Mesothelial cell of epicardium (in vitro differentiated cells): ENCODE measurements at places on chromosomes 12 and 14. TPM values are rescaled to one million over a fixed set of nuclear protein-coding genes. Genes with fewer than 3 reads are reported as not detected.

ITGB7 gene
- total RNA-seq = 3.2 to 4.9 TPM (median 4.6 TPM) in 3 replicates

PPP1R1A gene
- 0.54 to 1.0 TPM (median 0.76 TPM) in 3 replicates for total RNA-seq

PRB4 gene
- total RNA-seq = not detected in 3 replicates

MBIP gene
- 41.3 to 43.5 TPM (median 41.5 TPM) in 3 replicates for total RNA-seq

FLRT2 gene
- total RNA-seq = 143 to 150 TPM (median 148 TPM) in 3 replicates

CCDC198 gene
- not detected in 3 replicates for total RNA-seq

SLCO1B1 gene
- 0.09 to 0.11 TPM in 2 of 3 replicates, not detected in the other for total RNA-seq

PLEKHD1 gene
- total RNA-seq = 0.20 to 0.24 TPM (median 0.20 TPM) in 3 replicates

OASL gene
- total RNA-seq = 0.11 TPM in 1 of 3 replicates, not detected in the others

NPAS3 gene
- 5.2 to 6.9 TPM (median 6.4 TPM) in 3 replicates for total RNA-seq

MEG3 gene
- total RNA-seq = 0.18 TPM in 1 of 3 replicates, not detected in the others

DNA sequence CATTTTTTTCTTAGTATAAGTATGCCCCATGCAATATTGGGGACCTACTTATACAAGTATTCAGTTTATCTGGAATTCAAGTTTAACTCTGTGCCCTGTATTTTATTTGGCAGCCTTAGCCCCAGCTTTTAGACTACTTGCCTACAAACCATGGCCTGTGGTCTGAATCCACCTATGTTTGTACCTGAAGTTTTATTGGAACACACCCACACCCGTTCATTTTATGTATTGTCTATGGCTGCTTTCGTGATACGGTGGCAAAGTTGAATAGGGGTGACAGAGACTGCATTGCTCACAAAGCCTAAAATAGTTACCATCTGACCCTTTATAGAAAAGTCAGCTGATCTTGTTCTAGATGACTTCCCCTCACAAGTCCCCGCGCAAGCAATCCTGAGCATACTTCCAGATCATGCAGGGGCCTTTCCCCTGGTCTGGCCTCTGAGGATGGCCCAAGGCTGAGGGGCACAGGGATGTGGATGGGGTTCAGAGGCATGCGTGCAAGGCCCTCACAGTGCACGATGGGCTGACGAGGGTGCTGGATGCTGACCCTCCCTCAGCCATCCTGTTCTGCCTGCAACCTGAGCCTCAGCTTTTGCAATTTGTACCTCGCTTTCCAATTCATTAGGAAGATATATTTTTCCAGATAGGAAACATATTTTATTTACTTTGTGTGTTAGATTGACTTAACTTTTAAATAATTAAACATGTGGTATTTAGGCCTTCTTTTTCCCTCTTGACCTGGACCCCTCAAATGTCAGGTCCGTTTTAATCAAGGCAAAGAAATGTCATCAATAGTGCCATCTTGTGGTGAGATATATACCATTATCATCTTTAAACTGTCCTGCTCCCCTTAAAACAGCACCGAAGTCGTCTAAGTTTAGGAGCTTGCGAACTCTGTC lies 527.3 kb upstream of the CCDC196 start:
- no peak for DNase-seq

DNA sequence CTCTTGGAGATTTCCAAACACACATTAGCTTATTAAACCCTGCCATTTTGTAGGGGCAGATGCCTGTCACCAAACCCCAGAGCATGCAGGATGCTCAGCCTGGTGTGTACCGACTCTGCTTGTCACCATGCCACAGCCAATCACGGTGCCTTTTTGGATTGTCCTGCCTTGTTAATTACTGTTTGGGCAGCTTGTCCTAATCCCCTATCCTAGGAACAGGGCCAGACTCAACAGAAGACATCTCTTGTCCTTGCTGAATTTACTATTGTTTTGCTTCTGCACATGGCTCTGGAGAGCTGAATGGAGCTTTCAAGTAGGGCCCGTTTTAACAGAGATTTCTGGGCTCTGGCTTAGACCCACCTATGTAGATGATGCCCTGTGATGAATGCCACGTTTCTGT lies 388.5 kb downstream of the AACS start:
- DNase-seq = no peak

DNA sequence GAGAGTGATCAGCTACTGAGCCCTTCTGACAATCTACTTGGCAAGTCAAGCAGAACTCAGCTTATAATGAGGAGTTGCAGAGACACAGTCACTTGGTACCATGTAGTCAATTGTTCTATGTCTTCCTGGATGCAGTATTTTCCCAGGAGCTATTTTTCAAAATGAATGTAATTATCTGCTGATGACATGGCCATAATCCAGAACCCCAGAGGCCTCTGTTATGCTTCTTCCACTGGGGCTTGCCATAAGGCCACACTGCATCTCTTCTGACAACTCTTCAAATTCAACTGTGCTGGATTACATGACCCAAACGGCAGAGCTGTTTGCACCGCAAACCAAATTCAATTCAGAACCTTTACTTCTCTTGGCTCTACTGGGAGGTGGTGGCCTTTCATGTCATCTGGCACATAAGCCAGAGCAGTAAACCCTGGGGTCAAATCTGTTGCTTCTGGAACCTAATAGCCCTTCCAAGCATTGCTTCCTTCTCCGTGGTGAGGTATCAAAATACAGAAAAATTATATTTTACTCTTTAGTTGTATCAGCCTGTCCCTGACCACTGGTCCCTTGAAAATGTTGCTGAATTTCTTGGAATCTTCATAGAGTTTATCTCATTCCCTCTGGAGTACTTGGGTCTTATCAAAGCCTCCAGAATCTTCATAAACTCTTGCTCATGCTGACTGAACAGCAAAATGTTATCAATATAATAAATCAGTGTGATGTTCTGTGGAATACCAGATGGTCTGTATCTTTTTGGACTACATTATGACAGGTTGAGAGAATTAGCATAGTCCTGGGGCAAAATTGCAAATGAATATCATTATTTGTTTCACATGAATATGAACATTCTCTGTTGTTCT lies 79.4 kb upstream of the DCN start:
- DNase-seq = no peak

- DNase-seq = no peak
Measured at GRCh38 chr14:55180434-55180833, 11.0 kb downstream of the DLGAP5 start.

- DNase-seq = no peak
Measured at GRCh38 chr12:117284140-117284539, 77.3 kb downstream of the NOS1 start.

DNA sequence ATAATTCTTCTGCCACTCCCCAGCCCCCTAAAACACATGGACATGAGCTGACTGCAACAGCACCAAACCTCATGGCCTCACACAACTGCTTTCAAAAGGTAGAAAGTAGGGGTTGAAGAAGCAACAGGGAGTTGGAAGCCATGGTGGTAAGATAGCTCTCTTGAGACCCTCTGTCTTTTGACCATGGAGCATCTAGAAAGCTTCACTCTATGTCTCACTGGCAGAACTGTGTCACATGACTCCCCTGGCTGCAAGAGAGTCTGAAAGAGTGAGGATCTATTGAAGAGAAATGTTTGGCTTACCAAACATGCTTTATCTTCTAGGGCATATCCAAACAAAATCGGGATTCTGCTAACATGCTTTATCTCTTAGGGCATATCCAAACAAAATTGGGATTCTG lies 142.9 kb upstream of the WSCD2 start:
- no peak for DNase-seq

GRCh38 chr14:63896278-63896720 lies 43.5 kb downstream of the SYNE2 start:
- DNase-seq = peak; percentile 30

GRCh38 chr14:68809524-68809923 lies 16.7 kb upstream of the ZFP36L1 start:
- DNase-seq = peak; percentile 21

DNA sequence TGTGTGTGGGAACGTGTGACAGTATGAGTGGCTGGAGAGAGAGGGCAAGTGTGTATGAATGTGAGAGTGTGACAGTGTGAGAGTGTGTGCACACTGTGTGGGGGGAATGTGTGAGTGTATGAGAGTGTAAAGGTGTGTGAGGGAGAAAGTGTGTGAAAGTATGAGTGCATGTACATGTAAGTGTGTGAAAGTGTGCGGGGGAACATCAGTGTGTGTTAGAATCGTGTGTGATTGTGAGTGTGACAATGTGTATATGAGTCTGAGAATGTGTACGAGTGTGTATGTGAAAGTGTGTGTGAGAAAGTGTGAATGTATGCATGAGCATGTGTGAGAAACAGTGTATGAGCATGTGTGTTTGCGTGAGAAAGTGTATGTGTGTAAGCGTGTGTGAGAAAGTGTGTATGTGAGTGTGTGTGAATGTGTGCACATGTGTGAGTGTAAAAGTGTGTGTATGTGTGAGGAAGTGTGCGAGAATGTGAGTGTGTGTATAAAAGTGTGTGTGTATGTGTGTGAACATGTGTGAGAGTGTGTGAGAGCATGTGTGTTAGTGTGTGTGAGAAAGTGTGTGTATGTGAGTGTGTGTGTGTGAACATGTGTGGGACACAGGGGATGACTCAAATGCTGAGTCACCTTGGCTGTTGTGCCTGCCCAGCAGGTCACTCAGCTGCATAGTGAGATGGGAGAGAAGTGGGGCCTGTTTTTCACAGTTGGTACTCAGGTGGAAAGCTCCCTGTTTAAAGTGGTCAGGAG lies 220.5 kb upstream of the TBX3 start:
- no peak for DNase-seq

DNA sequence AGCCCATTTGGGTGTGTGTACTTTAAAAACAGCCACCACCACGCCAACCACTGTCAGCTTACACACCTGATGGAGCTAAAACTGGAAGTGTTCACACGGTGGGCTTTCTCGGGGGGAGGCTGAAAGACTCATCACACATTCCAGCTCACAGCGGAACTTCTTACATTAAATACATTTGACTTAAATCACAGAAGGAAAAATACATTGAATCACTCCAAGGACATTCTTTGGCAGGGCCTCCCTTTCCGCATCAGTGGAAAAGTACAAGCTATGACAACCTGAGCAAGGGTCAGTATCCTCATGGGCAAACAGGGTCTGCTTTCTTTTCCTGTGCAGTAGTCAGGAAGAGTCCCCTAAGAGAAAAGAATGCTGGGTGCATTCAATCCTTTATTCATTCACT lies 31.0 kb upstream of the TC2N start:
- no peak for DNase-seq

DNA sequence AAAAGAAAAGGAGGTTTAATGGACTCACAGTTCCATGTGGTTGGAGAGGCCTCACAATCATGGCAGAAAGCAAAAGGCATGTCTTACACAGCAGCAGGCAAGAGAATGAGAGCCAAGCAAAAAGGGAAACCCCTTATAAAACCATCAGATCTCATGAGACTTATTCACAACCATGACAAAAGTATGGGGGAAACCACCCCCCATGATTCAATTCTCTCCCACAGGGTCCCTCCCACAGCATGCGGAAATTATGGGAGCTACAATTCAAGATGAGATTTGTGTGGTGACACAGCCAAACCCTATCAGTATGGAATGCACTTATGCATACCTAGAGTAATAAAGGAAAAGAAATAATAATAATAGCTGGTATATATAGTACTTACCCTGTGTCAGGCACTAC lies 4.5 kb upstream of the GLIPR1 start:
- DNase-seq = no peak

DNA sequence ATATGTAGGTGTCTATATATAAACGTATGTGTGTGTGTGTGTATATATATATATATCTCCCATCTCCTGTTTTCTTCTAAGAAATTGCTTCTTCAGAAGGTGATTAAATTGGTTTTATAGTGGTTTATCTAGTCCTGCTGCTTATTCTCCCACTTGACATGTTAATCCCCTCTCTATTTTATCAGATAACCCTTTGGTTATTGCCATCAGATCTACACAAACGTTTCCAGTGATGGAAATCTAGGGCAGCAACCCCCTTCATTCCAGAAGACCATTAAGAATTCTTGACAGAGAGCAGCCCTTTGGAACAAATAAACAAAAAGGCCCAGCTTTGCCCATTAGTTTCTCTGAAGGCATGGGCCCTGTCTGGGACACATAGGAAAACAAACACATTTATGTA lies 34.2 kb upstream of the YARS2 start:
- DNase-seq = no peak

GRCh38 chr14:101843665-101844064 lies 82.2 kb downstream of the PPP2R5C start:
- DNase-seq = no peak

DNA sequence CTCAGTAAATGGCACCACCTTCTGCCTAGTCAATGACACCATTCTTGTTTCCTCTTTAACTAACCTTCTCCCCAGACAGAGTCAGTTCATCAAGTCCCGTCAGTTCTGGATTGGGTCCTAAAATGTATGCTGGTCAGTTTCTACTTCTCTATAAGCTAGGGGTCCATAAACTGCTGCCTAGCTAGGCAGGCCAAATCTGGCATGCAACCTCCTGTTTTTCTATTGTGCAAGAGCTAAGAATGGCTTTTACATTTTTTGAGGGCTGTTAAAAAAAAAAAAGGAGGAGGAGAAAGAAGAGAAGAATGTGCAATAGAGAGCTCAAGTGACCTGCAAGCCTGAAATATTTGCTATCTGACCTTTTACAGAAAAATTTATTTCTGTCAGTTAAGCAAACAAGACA lies 6.4 kb upstream of the TMED10 start:
- no peak for DNase-seq

- no peak for DNase-seq
Measured at GRCh38 chr14:89344920-89345254, 72.1 kb downstream of the FOXN3 start.

GRCh38 chr12:48187916-48188695 lies 4.7 kb downstream of the CCDC184 start:
- DNase-seq = no peak

- DNase-seq = no peak
Measured at GRCh38 chr14:54048736-54049135, 92.1 kb upstream of the BMP4 start.

DNA sequence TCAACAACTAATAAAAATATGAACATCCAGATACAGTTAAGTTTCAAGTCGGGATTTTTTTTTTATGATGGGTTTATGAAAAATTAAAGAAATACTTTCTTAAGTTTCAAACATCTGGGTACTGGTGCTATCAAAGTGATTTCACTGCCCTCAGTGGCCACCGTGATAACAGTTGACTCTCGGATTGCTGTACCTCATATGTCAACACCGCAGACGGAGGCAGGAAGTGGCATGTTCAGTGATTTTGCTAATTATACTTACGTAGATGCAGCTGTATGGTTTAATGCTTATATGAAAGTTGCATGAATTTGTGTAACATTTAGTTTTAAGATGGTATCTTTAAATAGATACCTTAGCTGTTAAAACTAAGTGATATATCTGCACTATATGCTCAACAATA lies 20.8 kb upstream of the FBLN5 start:
- DNase-seq = no peak

- DNase-seq = no peak
Measured at GRCh38 chr14:36682338-36682737, 20.7 kb downstream of the PAX9 start.

DNA sequence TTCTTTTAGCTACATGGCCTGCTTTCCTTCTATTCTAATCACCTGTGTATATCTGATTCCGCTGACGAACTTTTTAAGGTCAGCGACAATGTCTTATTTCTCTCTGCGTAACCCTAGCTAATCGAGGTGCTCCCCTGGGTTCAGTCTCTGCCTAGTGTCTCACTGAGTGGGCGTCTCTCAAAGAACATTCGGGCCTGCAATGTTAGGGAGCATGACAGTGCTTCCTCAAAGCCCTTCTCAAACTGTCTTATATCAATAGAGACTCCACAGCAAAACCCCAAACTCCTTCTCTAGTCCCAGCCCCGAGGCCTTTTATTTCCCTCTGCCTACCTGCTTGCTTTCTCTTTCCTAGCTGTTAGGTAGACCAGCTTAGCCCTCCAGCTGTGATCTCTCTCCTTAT lies 13.7 kb upstream of the RPS6KL1 start:
- DNase-seq = no peak

GRCh38 chr14:51207621-51208020 lies 32.4 kb upstream of the TMX1 start:
- DNase-seq = no peak

GRCh38 chr14:77043177-77043983 lies 14.9 kb upstream of the IRF2BPL start:
- no peak for DNase-seq

- DNase-seq = no peak
Measured at GRCh38 chr12:67881565-67881964, 107.7 kb upstream of the IFNG-AS1 start.
